ENCODE measurements at places on chromosomes 3 and 15.

- DNase-seq, result no peak
Observed at GRCh38 chr3:161082063-161082462, 23.1 kb downstream of the B3GALNT1 start.

- no peak for DNase-seq
Observed at GRCh38 chr3:53084310-53085001, 38.6 kb upstream of the SFMBT1 start.

DNA sequence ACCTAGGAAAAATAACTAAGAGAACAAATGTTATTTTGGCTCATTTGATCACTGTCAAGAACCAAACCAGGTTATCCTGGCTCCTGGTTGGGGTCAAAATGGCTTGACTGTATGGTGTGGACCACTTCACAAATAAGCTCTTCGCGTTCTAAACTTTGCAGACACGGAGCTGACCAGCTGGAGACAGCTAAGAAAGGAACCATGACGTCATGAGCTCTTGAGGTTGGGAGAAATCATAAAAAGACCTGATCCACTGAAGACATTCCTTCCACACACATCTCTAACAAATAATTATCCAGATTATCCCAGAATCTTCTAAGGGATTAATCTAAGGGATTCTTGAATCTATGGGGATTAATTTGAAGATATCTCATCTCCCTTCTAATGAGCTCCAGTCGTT is 321.5 kb upstream of the IGF1R start:
- DNase-seq, result no peak

DNA sequence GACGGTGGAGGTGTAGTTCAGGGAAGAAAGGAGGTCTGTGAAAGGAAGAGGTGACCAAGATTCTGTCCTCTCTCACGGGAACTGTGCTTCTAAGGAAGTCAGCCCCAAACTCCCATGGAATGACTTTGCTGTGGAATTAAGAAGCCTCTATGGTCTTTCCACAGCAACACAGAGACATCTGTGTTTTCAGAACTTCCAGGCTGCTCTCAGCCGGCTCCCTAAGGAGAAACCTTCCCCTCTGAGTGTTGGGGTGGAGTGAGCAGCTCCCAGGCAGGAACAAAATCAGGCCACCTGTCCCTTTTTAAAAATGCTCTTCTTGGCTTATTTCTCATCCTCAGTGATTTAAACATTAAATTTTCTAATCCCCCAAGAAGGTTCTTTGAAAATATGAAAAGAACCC is 53.3 kb upstream of the SNRK start:
- DNase-seq, result no peak

DNA sequence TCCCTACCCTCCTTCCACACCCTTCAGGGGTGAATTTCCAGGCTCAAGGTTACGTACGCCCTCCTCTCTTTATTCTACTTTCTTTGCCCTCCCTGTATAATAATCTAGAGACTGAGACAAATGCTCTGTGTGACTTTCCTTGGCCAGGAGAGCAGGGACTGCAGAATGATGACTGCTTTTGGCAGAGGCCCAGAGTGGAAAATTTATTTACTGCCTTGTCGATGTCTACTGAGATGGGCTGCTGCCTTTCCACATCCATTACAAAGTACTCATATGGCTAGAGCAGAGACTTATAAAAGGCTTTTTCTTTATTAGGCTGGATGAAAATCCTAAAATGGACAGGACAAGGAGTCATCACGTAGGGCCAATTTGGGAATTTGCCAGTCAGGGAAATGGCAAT is 576.2 kb downstream of the TUSC7 start:
- no peak for DNase-seq

DNA sequence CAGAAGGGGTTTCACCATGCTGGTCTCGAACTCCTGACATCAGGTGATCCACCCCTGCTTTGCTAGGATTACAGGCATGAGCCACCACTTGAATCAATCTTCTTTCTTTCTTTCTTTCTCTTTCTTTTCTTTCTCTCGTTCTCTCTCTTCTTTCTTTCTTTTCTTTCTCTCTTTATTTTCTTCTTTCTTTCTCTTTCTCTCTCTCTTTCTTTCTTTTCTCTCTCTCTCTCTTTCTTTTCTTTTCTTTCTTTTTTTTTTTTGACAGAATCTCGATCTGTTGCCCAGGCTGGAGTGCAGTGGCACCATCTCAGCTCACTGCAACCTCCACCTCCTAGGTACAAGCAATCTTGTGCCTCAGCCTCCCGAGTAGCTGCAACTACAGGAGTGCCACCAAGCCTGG is 37.9 kb upstream of the PIK3CB start:
- no peak for DNase-seq

- DNase-seq, result no peak
Observed at GRCh38 chr3:30091686-30092085, 514.7 kb upstream of the TGFBR2 start.

DNA sequence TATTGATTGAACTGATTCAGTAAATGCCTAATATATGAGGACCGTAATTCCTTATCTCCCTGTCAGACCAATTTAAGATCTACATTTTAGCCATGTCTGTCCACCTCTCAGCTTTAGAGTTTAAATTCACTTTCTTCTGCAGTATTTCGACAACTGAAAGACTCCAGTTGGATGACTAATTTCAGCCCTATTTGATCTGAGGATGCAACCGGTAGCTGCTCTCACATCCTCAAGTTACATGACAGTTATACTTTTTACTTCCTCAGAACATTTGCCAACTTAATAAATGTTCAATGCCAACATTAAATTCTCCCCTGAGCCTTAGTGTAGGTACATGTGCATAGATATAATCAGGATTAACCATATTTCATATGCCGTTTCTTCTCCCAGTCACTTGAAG is 2.5 kb upstream of the HHLA2 start:
- no peak for DNase-seq

DNA sequence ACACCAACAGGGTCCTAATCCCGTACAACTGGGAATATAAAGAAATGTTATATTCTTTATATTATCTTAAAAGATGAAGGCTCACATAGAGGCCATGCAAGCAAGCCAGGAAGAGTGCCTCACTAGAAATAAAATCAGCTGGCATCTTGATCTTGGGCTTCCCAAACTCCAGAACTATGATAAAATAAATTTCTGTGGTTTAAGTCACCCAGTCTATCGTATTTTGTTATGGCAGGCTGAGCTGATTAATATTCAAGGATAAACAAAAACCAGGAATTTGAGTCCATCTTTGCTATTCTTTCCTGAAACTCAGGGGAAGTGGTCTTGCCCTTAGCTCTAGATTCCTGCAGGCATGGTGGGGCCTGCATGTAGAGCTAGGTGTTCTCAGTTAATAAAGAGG is 42.7 kb downstream of the ATOSA start:
- DNase-seq, result no peak

GRCh38 chr3:50572801-50573371 is 3.6 kb downstream of the HEMK1 start:
- no peak for DNase-seq

Measured in GM04503 (cell line).